ENCODE measurements at places on chromosomes 1 and 21.

DNA sequence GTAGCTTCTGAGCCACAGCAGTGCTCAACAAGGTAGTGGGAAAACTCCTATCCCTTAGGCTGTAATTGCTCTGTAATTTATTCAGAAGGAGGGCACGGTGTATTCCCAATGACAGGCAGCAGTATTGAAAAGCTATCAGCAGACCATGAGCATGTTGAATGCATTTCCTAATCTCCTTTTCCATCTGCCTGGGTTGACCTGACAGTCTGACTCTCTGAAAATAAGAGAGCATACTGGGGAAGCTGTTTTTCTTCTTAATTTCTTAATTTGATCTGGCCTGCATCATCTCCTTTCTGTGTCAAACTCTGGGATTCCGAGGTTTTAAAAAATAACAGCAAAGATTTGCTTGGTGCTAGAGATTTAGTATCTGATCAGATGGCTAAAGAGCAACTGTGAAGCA is 88.1 kb upstream of the SLC35F3 start:
- DNase-seq = no peak

GRCh38 chr21:18178509-18178908 is 66.1 kb upstream of the CHODL start:
- no peak for DNase-seq

GRCh38 chr1:87167157-87167789 is 161.4 kb upstream of the LMO4 start:
- no peak for DNase-seq

GRCh38 chr1:64956010-64956640 is 10.2 kb downstream of the JAK1 start:
- no peak for DNase-seq

DNA sequence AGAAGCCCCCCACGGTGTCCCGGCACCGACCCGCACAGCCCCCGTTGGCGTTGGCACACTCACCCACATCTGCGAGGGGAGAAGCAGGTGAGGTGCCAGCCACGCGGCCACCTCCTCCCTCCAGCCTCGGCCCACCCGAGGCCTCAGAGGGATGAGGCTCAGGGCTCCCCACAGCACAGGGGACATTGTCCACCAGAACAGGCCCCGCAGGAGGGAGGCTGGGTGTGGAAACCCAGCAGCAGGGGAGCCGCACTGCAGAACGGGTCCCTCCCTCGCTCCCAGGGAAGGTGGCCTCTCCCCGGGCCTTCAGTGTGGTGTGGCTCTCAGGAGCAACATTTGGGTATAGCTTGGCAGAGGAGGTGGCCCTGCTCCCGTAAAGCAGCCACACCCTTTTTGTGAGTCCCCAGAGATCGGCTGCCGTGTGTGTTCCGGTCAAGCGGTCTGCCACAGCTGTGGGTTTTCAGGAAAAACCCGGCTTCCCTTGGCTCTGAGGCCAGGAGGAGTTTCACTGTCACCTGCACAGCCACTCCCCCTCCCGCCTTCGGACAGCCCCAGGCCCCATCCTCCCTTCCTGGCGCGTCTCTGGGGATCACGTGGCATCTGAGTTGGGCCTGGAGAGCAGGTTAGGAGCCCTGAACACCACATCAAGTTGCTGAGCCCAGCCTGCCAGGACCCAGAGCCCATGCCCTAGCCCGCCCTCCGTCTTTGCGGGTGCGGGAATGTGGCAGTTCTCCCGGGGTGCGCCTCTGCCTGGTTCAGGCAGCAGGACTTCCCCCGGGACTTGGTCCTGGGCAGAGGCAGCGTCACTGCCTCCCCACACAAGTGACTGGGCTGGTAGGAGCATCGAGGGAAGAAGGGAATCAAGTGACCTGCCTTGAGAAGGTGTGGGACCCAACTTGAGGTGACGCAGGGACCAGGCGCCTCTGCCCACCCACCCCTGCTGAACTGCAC is 64.0 kb downstream of the MEGF6 start:
- no peak for DNase-seq

- no peak for DNase-seq
Measured at GRCh38 chr1:245458761-245459174, 304.0 kb downstream of the KIF26B start.

- no peak for DNase-seq
Measured at GRCh38 chr1:192763756-192764155, 45.1 kb upstream of the RGS2 start.

GRCh38 chr1:167587342-167587741 is 33.8 kb upstream of the CREG1 start:
- no peak for DNase-seq

DNA sequence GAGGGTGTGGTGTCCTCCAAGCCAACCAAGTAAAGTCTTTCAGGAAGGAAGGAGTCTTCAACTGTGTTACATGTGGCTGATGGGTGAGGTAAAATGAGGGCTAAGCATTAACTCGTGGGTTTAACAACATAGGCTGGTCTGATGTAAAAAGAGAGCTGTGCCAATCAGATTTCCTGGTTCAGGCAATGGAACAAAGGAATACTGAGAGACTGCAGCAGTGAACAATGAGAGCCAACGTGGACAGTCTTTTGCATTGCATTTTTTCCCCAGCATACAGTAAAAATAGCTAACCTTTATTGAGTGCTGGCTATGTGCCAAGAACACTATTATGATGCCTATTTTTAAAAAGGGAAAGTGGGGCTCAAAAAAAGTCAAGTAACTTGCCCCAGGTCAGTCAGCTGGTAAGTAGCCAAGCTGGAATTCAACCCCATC is 31.1 kb downstream of the DLGAP3 start:
- peak; percentile 3 for DNase-seq

GRCh38 chr1:37020653-37021277 is 13.6 kb downstream of the GRIK3 start:
- DNase-seq = no peak

DNA sequence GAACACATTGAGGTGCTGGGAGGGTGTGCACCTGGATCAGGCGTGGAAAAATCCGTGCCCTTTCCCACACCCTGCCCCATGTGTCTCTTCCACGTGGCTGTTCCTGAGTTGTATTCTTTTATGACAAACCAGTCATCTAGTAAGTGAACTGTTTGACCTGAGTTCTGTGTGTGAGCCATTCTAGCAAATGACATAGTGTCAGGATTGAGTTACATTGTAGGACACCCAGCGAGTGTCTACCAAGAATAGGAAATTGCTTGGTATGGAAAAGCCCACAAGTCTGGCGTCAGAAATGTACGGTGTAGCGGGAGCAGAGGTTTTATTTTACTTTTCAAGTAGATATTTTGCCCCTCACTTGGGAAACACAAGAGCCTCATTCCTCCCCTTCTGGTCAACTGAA is 1.2 kb upstream of the MRAP start:
- DNase-seq = no peak

DNA sequence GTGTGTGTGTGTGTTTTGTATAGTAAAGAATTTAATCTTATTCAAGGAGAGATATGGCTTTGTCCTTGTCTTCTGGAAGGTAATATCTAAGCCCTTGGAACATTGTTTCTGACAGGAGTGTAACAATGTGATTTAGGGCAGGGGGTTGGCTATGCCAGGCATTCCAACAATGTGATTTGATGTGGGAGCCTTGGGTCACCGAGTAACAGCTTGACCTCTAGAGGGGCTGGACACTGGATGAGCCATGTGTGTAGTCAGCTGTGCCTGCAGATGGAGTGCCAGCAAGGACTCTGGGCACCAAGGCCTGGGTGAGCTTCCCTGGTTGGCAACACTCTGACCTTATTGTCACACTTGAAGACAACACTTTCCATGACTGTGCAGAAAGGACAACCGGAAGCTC is 336.1 kb upstream of the ZP4 start:
- DNase-seq = no peak

GRCh38 chr1:189686288-189686687 is 791.4 kb downstream of the BRINP3 start:
- DNase-seq = no peak

DNA sequence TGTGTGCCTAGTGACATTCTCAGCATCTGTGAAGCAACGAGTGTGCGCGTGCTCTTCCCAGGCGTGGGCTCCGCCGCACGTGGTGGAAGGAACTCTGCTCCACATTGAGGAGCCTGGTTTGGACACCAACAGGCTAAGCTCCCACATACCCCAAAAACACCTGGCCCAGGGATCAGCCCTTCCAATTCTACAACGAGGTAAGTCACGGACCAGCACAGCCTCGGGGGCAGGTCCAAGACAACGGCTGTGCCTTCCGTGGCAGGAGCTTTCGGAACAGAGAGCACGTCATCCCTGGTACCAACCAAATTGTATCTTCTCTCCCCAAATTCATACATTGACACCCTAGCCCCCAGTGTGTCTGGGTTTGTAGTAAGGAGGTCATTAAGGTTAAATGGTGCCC is 27.2 kb upstream of the PDE9A start:
- no peak for DNase-seq

- DNase-seq = peak; percentile 11
Measured at GRCh38 chr1:12078938-12079861, 16.1 kb downstream of the TNFRSF8 start.

DNA sequence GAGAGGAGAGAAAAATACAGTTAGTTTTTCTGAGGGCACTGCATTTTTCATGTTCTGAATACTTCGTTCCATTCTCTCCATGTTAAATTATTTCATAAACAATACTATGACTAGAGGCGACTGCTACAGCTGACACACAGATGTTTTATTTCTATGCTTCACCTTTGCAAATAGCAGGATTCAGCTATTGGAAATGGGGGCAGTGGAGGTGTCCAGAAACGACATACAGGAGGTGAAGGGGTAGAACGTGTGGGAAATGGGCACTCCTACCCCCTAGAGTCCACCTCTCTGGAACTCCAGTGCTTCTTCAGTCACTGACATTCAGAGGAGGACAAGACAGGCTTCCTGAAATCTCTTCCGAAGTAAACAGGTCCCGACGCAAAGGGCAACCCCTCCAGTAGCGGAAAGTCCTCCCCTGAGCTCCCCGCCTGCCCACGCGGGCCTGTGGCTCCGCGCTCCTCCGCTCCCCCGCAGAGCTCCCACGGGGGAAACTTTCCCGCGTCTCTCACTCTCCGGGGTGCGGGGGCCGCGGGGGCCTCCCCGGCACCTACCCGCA is 480 bp downstream of the DPYD start:
- peak; percentile 39 for DNase-seq

DNA sequence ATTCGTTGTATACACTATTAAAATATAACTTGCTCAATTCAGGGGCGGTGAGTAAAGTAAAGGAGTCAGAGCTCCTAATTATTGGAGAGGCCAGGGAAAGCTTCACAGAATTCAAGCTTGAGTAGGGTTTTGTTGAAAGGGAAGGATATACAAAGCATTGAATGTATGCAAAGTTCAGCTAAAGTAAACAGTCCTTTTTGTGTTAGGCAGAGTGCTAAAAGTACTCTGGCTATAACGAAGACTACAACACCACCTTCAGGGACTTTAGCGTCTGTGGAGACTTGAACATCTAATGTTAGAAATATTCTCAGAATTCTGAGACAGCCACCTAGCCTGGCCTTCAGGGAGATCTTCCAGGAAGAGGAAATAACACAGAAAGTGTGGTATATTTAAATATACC is 1.1 kb downstream of the FALEC start:
- peak; percentile 56 for DNase-seq

GRCh38 chr1:89761901-89762300 is 58.9 kb upstream of the LRRC8D start:
- DNase-seq = no peak

DNA sequence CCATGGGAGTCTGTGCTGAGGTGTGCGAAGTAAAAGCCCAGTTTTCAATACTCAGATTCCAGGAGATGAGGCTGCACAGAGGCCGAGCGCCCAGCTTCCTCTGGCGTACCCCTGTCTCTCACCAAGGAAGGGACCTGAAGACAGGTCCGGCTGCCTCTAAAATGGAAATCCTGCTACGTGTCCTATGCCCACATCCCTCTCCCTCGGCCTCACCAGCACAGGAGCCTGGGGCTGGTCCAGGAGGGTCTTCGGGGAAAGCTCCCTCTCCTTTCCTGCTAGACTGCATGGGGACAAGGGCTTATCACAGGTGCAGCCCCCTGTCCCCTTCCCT is 392 bp downstream of the MRPL55 start:
- no peak for DNase-seq

DNA sequence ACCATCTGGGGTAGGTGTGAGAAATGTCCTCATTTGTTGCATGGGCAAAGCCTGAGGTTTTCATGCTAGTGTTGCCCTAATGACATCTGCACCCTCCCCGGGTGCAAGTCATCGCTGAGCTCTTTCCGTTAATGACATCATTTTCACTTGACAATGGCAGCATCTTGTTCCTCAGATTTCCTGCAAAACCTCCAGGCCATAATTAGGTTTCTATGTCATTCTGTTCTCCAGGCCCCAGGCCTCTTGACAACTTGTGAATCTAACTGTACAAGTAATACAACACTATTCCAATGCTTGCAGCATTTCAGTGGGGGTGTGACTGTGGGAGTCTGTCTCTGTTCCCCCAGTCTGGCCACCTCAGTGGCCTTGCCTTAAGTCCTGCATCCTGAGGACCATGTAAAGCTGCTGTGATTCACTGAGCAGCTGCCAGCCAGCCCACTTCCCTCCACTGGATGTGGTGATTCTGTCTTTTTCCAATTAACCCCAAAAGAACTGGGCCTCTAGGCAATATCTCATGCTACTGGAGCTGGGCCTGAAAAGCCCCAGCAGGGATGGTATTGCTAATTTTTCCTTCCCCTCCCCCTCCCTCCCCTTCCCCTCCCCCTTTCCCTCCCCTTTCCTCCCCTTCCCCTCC is 22.8 kb downstream of the RAB7B start:
- no peak for DNase-seq

GRCh38 chr1:31976401-31976800 is 37.3 kb upstream of the KHDRBS1 start:
- DNase-seq = no peak

DNA sequence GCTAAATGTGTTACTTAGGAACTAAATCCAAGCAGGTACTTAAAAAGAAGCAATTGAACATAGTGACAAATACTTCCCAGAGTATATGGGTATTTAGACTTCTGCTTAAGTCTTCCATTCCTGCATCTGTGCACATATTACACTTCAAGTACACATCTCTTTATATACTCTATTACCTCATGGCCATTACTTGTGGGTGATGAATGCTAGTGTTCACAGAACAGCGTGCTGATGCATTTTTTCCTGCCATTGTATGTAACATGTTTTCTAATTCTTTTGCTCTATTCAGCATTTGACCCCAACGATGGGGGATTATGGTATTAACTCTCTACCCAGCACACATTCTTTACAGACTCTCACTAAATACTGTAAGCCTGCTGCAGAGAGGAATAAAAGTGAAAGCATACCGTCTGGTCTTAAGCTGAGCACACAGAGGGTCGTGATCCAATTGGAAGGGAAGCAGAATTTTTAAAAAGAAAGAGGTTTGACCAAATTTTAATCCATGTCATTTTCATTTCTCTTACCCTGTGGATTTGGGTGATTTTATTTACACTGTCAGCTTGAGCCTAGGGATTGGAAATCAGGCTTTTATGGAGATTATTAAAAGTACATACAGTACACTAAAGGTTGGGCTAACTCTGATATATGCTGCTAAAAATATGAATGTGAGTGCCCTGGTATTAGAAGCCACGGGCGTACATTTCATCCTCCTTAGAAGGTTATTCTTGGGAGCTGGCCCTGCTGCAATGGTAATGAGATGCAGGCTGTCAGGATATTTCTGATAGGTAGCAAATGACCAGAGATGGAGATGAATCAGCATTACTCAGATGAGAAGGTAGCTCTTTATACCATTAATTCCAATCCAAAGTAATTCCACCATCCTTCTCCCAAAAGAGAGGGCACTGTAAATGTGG is 95.5 kb upstream of the PROX1 start:
- DNase-seq = no peak

- DNase-seq = no peak
Measured at GRCh38 chr1:30773722-30774358, 16.3 kb upstream of the LAPTM5 start.
